Natural killer cell treated with Interleukin-12 subunit alpha and Interleukin-12 subunit beta and Interleukin-15 and Interleukin-18, amount 100 ng/mL, for 72 hours (primary cell): ENCODE measurements at places on chromosomes 7 and 10. TPM values are rescaled to one million over a fixed set of nuclear protein-coding genes. Genes with fewer than 3 reads are reported as not detected.

Gene TAS2R41
- total RNA-seq = not detected

Gene CYP3A4
- not detected for total RNA-seq

Gene DRGX
- total RNA-seq = not detected

GRCh38 chr10:77817541-77817940 is 109.0 kb downstream of the DLG5 start:
- DNase-seq = no peak

GRCh38 chr7:11747715-11748485 is 84.1 kb downstream of the THSD7A start:
- no peak for DNase-seq
